ENCODE measurements at places on chromosomes 12 and 14.

- DNase-seq = no peak
These were observed 23.0 kb downstream of the CCDC63 start for GRCh38 chr12:110869803-110870202.

- DNase-seq = no peak
These were observed 38.1 kb upstream of the RNASE3 start for GRCh38 chr14:20853042-20853441.

- no peak for DNase-seq
These were observed 37.9 kb upstream of the MDM1 start for GRCh38 chr12:68370006-68370590.

GRCh38 chr14:68792678-68792978, 239 bp downstream of the ZFP36L1 start:
- DNase-seq = no peak
